Activated CD8-positive, alpha-beta memory T cell treated with anti-CD3 and anti-CD28 coated beads, Interleukin-2, amount 50 U/mL, for 4 hours (primary cell): ENCODE measurements at places on chromosomes 16 and 17.

DNA sequence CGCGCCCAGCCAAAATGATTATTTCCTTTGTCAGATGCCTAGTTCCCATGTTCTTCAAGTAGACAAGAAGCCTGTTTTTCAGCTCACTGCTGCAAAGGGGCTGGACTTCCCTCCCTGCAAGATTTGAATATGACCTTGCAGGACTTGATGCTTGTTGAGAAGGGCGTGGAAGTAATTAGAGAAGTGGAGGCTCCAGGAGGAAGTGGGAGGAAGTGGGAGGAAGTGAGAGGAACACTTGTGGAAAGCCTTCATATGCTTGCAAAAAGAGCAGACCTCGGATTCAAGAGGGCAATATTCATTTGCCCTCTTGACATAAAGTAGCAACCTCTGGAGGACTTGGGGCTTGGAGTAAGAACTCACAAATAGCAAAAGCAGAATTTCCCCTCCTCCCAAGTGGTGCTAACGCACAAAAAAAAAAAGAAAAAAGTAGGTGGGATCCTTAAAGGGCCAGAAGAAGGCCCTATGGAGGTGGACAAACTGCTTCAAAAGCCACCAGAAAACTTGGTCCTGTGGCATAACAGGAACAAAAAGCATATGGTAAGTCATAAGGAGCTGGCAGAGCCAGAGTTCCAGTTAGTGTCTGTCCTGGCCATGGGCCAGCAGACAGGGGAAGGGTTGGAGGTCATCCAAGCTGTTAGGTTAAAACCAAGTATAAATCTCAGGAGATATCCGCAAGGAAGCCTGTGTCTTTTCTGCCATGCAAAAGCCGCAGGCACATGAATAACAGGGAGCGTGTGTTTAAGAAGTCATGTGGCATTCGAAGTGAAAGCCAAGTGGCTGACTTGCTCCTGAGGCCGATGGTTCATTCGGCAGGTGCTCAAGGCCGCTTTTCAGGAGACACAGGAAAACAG lies 20.6 kb upstream of the PRKAR1A start:
- DNase-seq: no peak

DNA sequence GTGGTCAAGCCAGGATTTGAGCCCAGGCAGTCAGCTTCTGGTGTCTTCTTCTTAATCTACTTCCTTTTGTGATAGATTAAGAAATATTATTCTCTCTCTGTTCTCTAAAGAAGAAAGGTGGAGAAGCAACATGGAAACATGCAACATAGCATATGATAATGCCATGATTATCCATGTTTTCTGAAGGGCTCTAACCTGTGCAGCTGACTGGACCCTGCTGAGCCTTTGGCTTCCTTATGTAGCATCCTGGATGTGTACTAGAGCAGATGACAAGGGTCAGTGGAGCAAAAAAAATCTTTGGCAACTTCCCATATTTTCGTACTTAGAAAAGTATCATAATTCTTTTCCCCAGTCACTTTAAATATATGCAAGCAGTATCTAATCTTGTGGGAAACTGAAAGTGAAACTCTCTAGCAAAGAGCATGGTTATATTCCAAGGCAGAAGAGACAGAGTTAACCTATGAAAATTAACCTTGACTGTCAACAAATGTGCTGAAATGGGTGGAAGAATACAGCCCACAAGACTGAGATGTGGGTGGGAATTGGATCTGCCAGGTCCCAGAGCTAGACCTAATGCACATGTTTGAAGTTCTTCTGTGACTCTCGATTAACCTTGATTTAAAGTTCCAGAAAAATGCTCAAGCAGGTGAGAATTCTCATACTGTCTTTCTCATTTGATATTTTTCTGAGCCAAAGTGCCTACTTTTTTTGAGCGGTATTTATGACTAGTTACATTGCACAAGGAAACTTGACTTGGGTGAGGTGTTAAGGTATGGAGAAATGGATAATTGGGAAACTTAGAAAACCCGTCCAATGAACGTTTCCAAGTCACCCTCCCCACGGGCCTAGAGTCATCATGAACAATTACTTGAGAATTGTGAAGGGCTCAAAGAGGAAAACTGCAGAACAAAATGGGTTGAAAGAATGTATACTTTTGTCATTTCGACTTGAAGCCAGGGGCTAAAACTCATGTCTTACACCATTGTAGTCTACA lies 248.6 kb downstream of the FTO start:
- DNase-seq: no peak

DNA sequence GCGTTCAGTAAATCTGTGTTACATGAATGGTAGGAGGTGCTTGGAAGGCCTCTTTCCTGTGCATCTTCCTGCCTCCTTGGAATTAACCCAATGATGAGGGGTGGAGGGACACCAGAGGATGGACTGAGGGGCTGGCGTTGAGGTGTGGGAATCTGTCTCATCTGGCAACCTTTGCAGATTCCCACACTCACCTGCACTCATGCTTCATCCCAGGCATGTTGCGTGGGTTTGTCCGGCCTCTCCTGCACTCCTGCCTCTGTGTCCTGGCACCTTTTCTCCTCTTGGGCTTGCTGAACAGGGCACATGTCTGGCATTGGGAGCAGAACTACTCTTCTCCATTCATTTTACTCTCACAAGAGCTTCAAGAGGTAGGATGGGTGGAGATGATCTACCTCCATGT lies 3.1 kb upstream of the IGFBP4 start:
- no peak for DNase-seq

DNA sequence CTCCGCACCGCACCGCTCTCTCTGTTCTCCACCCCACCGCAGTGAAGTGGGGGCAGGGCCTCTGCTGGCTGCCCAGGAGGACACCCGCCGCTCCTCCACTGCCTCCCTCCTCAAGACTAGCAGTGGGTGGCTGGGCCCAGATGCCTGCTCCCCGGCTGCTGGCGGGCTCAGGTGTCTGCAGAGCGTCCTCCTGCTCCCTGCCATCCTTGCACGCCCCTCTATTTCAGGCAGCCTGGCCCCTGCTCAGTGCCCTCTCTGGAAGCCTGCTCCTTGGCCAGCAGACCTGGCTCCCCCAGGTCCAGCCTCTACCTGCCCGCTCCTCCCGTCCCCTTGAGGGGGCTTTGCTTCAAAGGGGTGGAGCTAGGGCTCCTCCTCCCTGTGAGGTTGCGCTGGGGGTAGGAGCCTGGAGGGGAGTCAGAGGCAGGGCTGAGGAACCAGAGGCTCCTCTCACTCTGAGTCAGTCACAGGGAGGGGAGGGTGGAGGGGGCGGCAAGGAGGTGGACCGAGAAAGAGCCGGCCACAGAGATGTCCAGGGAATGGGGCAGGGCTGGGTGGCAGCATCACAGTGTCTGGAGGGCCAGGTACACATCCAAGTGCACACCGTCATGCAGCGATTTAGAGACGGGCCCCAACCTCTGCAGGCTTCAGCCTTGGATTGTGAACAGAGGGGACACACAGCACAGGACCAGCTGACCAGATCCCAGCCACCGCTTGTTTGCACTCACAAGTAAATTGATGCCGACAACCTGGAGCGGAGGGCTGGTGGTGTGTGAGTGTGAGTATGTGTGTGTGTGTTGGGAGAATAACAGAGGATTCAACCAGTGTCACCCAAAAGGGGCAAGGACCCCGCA lies 9.8 kb upstream of the TMEM92 start:
- DNase-seq: peak; percentile 13

DNA sequence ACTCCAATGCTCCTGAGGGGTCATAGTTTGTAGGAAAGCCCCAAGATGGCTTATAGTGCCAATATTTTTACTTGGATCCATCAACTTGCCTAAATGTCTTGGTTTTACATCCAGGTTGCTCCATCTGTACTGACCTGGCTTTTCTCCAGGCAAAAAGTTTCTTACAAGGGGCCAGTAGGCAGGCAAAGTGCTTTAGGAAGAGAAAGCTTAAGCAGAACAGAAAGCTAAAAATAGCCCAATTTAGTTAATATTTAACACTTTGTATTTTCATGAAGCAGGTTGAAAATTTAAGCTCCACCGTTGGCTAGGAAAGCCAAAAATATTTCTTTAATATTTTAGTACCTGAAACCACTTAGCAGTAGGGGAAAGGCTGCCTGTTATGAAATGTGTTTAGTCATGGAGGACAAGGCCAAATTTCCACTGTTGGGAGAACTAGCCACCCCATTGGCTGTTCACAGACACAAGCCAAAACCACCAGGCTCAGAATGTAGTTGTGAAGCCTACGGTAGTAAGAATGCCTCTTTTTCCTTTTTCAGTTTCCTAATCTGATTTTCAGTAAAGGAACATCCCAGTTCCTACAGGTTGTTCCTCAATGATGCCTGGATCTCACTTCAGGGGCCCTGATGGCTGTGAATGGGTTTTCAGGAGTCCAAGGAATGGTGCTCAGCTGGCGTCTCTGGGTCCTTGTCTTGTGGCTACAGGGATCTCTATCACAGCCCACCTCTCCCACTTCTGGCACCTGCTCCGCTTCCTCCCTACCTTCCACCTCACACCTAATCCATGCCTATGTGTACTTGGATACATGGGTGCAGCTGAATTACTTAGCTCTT lies 324.8 kb downstream of the PMP22 start:
- no peak for DNase-seq

DNA sequence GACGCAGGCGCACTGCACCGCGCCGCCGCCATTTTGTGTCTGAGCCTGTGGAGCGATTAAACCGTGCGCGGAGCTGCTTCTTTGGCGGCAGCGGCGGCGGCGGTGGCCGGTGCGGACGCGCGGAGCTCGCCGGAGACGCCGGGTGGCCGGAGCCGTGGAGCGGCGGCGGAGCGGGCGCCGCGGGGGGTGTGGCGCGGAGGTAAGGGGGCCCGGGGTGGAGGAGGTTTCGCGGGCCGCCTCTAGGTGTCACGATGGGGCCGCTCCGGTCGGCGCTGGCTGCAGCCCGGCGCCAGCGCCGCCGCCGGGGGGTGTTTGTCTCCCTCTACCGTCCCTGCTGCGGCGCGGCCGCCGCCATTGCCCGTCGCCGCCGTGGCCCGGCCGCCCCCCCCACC lies at the start of gene CTCF:
Gene CTCF (plus strand): TSS at position 1 of the 392 bp plus-strand sequence. CDS start 48,307 bp downstream, outside the sequence.
- peak; percentile 82 for DNase-seq

DNA sequence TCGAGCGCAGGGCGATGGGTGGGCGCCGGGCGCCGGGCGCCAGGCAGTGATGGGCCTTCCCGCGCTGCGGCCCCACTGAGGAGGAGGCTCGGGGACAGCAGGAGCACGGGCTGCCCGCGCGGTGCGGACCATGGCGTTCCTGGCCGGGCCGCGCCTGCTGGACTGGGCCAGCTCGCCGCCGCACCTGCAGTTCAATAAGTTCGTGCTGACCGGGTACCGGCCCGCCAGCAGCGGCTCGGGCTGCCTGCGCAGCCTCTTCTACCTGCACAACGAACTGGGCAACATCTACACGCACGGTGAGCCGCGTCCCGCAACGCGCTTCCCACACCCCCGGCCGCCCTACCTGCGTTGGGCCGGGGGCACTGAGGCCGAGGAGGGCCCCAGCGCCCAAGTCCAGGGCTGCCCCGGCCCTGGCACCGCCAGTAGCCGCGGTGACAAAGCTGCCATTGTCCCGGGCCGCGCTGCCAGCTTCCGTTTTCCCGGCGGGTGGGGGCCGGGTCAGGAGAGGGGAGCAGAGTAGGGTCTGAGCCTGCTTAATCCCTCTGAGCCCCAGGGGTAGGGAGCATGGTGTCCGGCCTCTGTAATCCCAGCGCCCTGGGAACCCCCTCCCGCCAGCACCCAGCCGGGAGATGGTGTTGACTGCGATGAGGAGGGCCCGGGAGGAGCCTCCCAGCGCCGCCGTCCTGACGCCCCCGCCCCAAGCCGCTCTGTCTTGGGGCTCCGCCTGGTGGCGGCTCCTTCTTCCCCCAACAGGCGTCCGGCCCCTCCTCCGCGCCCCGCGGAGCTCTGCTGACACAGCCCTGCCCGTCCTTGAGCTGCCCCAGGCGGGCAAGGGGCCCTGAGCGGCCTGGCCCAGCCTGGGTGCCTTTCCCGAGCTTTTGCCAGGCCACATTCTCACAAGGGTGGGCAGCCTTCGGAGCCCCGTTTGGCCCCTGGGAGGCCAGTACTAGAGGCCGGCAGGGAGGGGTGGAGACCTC lies 685 bp downstream of the PAQR4 start:
- peak; percentile 65 for DNase-seq

- no peak for DNase-seq
These were observed 1.1 kb downstream of the ELOB start for GRCh38 chr16:2775765-2776499.

GRCh38 chr17:69198238-69198637 lies 30.4 kb downstream of the ABCA10 start:
- no peak for DNase-seq

DNA sequence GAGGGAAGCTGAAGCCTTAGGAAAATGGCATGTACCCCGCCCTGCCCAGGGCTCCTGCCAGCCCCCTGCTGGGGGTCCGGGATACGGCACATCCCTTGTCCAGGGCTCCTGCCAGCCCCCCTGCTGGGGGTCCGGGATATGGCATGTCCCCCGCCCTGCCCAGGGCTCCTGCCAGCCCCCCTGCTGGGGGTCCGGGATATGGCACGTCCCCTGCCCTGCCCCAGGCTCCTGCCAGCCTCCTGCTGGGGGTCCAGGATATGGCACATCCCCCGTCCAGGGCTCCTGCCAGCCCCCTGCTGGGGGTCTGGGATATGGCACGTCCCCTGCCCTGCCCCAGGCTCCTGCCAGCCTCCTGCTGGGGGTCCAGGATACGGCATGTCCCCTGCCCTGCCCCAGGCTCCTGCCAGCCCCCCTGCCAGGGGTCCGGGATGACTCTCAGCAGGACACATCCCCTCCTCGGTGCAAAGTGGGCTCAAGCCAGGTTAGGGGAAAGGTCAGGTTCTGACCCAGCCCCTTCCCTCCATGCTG lies 43.2 kb downstream of the RPH3AL start:
- no peak for DNase-seq

DNA sequence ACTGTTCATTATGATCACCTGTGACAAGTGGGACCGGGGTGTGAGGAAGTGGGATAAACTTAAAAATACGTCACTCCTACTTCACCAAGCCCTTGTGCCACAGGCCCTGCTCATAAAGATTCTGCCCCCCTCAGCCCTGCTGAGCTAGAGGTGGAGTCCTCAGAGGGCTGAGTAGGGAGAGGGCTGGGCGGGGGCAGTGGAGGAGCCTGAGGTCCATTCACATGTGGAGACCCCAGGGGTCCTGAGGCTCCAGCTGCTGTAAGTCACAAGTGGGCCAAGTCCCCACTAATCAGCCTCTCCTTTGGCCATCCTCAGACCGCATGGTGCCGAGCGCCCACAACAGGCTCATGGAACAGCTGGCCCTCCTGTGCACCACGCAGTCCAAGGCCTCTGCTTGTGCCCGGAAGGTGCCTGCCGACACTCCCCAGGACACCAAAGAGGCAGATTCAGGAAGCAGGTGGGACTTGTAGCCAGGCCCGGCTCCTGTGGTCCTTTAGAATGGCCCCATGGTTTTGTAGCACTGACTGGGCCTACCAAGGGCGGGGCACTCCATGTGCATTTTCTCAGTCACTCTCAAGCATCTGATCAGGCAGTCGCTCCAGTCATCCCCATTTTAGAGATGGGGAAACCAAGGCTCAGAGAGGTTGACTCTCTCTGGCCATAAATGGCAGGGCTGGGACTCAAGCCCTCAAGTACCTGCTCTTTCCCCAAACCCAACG lies 10.4 kb downstream of the DNAAF8 start:
- DNase-seq: no peak

- no peak for DNase-seq
These were observed 4.7 kb upstream of the IGF2BP1 start for GRCh38 chr17:48992444-48992843.

- DNase-seq: no peak
These were observed 117.3 kb downstream of the IRX5 start for GRCh38 chr16:55047903-55048497.

GRCh38 chr16:8583732-8584131 lies 6.6 kb downstream of the TMEM114 start:
- DNase-seq: no peak

- DNase-seq: no peak
These were observed 1.1 kb upstream of the DBNDD1 start for GRCh38 chr16:90020260-90020837.

- no peak for DNase-seq
These were observed 15.9 kb downstream of the C1QTNF1 start for GRCh38 chr17:79039886-79040285.
